NCI-H187 (cell line): ENCODE measurements at places on chromosomes 4 and X.

GRCh38 chr4:78297116-78297800, 240.1 kb downstream of the FRAS1 start:
- DNase-seq: no peak

DNA sequence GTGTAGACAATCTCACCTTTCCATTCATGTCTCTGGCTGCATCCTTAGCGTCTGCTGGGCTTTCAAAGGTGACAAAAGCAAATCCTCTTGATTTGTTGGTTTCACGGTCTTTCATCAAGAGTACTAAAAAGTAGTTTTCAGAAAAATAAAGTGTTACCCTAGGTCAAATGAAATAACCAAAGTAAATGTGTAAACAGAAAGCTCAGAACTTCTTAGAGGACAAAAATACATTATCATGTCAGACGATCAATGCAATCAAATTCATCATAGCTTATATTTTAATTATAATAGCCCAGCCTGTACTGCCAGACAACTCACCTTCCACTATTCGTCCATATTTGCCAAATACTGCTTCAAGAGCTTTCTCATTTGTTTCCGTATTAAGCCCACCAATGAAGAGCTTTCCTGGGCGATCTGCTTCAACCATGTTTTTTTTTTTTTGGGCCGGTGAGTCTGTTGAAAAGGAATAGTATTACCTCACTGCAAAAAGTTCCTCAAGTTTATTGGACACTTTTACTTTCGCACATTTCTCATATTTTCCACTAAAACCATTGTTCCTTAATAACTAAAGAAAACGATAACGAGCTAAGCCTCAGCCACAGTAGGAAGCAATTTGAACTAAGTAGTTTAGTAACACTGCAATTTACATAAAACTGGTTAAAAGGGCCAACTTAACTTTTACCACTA, 1.4 kb downstream of the RBMX start:
- no peak for DNase-seq

DNA sequence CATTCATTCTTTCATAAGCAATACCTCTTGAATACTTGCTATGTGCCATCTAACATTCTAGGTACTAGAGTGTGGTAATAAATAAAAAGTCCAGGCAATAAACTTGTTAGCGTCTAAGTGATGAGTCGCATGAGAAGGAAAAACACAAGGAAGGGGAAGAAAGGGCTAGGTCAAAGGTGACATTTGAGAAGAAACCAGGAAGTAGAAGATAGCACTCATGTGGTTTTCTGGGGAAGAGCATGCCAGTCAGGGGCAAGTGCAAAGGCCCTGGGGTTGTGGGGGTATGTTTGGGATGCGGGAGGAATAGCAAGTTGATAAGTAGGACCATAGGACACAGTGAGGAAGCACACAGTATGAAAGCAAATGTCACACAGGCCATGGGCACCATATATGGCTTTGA, 157.0 kb downstream of the TSPAN5 start:
- DNase-seq: no peak

- no peak for DNase-seq
These were observed 13.6 kb downstream of the DHX15 start for GRCh38 chr4:24570574-24571236.

- DNase-seq: no peak
These were observed 750 bp downstream of the TMEM129 start for GRCh38 chr4:1720163-1720983.

- DNase-seq: no peak
These were observed 8.7 kb upstream of the PJA1 start for GRCh38 chrX:69173906-69174305.

DNA sequence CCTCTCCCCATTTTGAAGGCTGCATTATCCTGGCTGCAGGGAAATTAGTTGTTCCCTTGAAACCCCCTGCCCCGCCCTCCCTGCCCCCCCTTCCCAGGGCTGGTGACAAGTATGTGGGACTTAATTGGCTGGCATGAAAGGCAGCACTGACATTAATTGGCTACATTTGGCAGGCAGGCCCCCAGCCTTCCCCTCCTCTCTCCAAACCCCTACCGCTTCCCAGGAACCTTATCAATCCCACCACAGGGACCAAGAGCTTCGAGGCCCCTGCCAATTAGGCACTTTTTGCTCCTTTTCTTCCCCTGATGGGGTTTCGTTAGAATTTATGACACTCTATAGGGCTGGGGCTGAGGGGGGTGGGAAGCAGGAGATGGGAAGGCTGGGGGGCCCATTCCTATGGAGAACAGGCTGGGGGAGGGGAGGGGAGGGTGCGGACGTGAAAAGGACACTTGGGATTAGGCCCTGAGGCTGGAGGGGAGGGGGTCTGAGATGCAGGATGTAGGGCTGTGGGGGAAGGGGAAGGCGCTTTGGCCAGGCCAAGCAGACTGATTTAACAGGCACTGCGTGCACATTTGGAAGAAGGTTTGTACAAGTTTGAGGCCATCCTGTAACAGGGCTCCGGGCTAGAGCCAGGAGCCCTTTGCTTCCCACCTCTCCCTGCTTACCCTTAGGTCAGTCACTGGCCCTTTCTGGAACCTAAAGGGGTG, 52.2 kb downstream of the EFNB1 start:
- no peak for DNase-seq

DNA sequence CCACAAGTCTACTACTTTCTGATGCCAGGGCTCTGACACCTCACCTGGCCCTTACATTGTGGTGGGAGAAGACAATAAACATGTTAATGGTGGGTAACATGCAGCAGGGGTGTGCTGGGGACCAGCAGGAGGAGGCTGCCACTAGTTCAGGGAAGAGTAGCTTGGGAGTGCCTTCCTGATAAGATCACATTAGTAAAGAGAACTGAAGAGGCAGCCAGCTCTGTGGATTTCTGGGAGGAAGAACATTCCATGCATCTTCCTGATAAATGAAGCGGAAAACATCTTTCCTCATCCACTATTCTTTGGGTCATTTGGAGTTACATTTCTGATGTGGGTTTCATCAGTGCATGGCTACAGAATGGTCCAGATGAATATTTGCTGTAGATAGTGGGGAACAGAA, 9.0 kb downstream of the RNF150 start:
- no peak for DNase-seq
